Gastrocnemius medialis (tissue), 4 donors: ENCODE measurements at places on chromosomes 2 and 18.

- DNase-seq = no peak
Observed at GRCh38 chr2:227739351-227739750, 6.3 kb upstream of the SCYGR8 start.

GRCh38 chr2:66604326-66604725 lies 169.4 kb downstream of the MEIS1 start:
- DNase-seq = no peak

DNA sequence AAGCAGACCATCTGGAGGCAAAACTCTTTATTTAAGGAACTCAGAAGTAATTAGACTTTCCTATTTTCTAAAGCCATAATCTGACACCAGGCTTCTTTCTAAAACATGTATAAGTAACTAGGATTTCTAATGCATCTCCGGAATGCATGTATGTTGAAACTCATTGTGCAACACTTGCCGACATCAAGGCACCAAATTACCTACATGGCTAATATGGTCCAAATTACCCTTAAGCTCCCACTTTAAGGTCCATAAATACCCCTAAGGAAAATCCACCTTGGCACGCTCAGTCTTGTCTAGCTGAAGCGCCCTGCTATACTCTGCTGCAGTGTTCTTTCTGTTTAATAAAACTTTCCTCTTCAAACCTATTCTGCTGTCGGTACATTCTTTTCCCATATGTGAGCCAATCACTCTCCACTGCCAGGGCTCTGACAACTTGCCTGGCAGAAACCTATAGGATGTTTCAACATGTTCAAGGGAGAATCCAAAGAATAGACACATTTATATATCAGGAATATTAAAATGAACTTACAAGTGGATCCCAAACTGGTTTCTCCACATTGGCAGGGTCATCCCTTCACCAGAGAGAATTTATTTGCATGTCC lies 171.9 kb downstream of the GALNT1 start:
- no peak for DNase-seq

- DNase-seq = no peak
Observed at GRCh38 chr2:54208364-54209240, 47.4 kb downstream of the TSPYL6 start.

DNA sequence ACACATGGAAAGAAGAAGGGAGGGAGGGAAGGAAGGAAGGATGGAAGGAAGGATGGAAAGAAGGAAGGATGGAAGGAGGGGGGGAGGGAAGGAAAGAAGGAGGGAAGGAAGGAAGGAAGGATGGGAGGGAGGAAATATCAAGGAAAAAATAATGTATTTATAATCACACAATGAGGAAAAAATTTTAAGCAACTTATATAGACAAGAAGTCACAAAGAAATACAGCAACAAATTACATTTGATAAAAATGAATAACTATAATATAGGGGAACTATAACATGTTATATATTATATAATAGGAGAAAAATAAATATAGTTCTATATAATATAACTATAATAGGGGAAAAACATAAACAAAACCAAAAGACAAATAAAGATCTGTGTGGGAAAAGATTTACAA lies 441.8 kb downstream of the LRATD1 start:
- DNase-seq = no peak

- no peak for DNase-seq
Observed at GRCh38 chr2:157336137-157337010, 10.8 kb upstream of the ERMN start.

DNA sequence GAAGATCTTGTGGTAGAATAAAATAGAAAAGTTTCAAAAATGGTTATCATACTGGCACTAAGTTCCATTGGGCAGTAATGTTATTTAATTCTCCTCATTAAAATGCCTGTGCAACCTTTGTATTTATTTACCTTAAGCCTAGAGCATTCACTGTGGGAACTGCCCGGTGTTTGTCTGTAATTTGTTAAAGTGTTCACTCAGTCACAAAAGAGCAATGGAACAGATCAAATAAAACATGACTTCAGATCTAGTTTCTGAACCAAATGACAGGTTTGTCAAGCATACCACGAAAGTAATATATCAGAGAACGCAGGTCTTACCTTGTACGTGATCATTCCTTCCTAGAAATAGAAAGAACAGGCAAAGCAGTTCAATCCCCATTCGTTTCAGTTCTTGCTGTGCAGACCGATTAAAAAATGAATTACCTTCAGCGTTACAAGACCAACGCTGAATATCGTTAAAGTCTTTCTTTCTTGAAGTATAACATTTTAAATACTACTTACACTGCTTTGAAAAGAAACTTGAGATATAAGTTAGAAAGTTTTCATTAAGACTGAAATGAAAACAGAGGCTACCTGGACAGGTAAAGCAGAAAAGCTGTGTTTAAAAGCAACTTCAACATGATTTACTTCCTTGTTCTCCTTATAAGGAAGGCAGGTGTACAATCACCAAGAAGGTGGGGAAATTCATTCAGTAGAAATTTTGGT lies at the start of gene ITGB6:
Gene ITGB6 (minus strand): TSS at position 590 of the 707 bp plus-strand sequence. CDS start 209 bp downstream, at position 381.
- DNase-seq = no peak

DNA sequence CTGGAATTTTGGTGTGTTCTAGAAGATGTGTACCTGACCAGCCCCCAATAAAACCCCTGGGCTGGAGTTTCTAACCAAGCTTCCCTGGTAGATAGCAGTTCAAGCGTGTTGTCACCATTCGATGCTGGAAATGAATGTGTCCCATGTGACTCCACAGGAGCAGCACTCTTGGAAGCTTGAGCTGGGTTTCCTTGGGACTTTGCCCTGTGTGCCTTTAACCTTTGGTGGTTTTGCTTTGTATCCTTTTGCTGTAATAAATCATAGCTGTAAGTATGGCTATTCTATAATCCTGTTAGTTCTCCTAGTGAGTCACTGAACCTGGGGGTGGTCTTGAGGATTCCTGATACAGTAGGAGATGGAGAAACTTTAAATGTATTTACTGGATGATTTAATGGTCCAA lies 65.2 kb downstream of the KLHL14 start:
- DNase-seq = no peak

GRCh38 chr2:184524551-184525382 lies 73.6 kb upstream of the ZNF804A start:
- no peak for DNase-seq

DNA sequence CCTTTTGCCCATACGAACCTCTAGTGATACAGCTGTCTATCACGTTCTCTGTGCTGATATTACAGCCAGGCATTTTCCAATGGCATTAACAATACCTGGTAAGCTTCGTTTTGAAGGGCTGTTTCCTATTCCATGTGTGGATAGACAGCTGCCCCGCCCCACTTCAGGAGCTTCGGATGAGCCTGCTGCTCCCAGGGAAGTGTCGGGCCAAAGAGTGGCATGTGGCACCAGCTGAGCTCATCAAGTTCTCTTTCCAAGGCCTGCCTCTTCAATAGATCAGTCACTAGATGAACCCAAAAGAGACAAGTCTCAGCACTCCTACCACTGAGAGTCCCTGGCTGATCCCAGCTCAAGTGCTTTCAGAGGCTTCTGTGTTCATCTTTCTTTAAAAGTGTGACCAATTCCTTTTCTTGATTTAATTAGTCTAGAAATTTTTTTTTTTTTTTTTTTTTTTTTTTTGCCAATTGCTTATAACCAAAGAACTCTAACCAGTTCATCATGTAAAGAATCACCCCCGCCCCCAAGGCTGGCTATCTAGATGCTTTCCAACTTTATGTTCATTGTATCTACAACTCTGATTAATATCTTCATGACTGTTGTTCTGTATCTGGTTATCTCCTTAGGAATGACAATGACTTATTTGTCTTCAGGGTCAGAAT lies 46.6 kb downstream of the HDAC4 start:
- DNase-seq = no peak

GRCh38 chr2:84631047-84631446 lies 114.7 kb downstream of the DNAH6 start:
- no peak for DNase-seq

DNA sequence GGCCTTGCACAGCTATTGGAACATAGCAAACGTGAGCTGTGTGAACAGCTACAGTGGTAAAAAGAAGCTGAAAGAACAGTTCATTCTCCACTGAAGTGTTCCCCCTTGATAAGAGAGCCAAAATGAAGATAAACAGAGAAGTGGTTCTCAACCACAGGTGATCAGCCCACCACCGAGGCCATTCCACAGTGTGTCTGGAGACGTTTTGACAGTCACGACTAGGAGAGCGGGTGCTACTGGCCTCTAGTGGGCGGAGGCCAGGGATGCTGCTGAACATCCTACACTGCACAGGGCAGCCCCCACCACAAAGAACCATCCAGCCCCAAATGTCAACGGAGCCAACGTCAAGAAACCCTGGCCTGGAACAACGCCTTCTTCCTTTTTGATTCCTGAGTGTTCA lies 38.4 kb downstream of the ADCY3 start:
- DNase-seq = no peak

- no peak for DNase-seq
Observed at GRCh38 chr18:77702686-77703085, 453.0 kb downstream of the GALR1 start.
